ENCODE measurements at places on chromosomes 11 and 22. TPM values are rescaled to one million over a fixed set of nuclear protein-coding genes. Genes with fewer than 3 reads are reported as not detected.

Gene NCAM1
- 1.7 TPM for total RNA-seq

Gene PRRG4
- 30.9 TPM for total RNA-seq

Gene FAT3
- 0.30 TPM for total RNA-seq

Gene OR4C5
- total RNA-seq: not detected

Gene SLC35E4
- 14.6 TPM for total RNA-seq

Gene CHRNA10
- total RNA-seq: not detected

Gene DRICH1
- total RNA-seq: 0.75 TPM

Gene SNAP29
- total RNA-seq: 25.0 TPM

Gene PANX3
- not detected for total RNA-seq

Gene RASSF10
- total RNA-seq: 29.9 TPM

Gene TRIM49
- total RNA-seq: not detected

Gene RBMXL2
- total RNA-seq: not detected

Gene PTGDR2
- 0.29 TPM for total RNA-seq

Gene TMEM191C
- total RNA-seq: 1.1 TPM

Gene C11orf21
- total RNA-seq: 0.67 TPM

- DNase-seq: no peak
Measured at GRCh38 chr11:74681686-74682651, 49.3 kb downstream of the CHRDL2 start.

DNA sequence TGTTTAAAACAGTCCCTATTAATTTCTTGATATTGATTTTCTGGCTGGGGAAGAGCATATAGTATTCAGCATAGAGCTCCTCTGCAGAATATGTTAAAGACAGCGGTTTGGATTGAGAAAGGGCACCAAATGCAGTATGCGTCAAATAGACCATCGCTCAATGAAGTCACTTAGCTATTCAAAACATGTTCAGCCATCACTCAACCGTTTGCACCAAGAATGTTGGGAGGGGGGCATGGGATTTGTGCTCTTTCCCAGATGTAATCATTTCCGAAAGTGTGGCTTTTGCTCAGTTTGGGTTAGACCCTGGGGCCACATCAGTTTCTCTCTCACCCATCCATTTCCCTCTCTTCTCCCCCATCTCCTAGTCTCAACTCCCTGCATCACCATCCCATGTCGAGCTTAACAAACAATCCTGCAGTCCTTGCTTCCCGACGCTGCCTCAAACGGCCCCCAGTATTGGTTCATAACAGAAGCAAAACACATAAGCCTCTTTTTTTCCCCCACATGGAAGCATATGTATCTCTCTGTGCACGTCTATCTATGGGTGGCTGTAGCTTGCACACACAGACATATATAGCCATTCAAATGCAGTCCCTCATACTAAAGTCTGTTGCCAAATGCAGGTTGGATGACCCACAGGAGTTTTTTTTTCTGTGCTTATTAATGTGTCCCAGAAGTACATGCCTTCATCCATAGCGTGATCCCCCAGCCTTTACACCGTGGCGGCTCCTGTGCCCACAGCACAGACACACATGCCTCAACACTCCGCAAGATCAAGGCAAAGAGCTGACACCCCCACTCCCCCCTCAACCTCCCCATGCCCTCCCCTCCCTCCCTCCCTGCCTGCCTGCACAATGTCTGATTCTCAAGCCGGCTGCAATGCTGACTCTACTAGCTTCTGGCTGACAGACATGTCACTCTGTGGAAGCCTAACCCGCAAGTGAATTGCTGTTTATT, 2.6 kb downstream of the CACNG2 start:
- no peak for DNase-seq

DNA sequence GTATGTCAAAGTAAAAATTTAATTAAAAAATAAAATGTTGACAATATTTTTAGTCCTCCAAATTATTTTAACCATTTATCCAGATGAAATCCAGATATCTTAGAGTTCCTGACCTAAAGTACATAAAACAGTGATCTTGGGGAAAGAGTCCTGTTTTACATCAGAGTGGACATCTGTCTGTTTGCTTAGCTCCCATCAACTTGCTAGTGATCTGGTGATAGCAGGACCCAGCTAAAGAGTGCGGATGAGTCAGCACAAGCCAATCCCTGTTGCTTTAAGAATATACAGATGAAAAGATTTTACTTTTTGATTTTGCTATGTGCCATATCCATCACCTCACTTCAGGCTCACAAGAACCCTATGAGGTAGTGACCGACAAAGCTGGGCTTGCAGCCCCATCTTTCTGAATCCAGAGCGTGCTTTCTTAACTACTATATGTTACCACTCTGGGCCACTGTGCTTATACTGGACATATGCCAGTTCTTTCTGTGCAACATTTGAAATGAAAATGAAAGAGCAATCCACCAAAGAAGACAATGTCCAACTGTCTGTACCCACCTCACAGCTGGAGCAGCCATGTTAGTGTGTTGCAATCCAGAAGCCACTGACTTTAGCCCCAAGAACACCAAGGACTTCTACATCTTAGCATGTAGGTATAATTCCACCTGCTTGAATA, 167.6 kb upstream of the SESN3 start:
- DNase-seq: no peak

- DNase-seq: no peak
Measured at GRCh38 chr11:131661132-131661531, 290.7 kb downstream of the NTM start.

DNA sequence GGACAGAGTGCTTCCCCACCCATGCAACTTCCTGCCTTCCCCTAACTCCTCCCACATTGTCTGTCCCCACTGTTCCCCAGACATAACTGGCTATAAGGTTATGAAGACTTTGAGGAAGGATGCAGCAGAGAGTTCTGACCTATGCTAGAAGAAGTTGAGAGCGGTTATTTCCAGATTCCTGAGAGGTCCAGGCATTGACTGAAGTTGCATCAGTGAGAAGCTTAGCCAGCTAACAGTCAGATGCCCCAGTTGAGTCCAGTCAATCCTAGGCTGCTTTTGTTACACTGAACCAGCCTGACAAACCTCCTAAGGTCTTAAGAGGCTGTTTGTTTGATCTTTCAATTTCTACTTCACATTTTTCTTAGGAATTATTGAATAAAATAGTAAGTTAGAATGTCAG, 937.9 kb upstream of the CCDC90B start:
- no peak for DNase-seq

GRCh38 chr22:37972527-37972926, 11.8 kb downstream of the SOX10 start:
- DNase-seq: no peak

GRCh38 chr11:126415669-126416420, 60.4 kb downstream of the ST3GAL4 start:
- DNase-seq: no peak

- DNase-seq: no peak
Measured at GRCh38 chr11:102256251-102256650, 61.0 kb upstream of the BIRC3 start.

GRCh38 chr11:92528001-92528400, 303.4 kb downstream of the FAT3 start:
- no peak for DNase-seq

GRCh38 chr22:24411256-24412004, 16.0 kb upstream of the ADORA2A start:
- no peak for DNase-seq

- DNase-seq: no peak
Measured at GRCh38 chr22:25193548-25193947, 6.1 kb upstream of the CRYBB3 start.

- no peak for DNase-seq
Measured at GRCh38 chr11:93526346-93526633, 16.9 kb downstream of the SMCO4 start.

- no peak for DNase-seq
Measured at GRCh38 chr22:35443338-35443737, 43.4 kb downstream of the MCM5 start.

DNA sequence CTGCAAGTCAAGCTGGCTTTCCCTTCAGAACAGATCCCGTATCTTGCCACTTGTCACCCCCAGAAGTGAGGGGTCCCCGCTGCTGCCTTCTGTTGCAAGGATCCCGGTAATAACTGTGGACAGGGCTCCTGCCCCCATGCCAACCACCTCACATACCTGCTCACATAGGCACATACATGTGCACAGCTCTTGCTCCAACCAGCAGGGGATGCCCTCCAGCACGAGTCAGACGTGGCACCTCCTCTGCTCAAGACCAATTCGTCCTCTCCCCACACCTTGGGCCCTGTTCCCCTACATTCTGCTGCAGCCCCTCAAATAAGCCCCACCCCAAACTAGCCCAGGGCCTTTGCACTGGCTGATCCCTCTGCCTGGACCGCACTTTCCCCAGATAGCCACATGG, 163.3 kb downstream of the CRYBB2 start:
- DNase-seq: no peak

DNA sequence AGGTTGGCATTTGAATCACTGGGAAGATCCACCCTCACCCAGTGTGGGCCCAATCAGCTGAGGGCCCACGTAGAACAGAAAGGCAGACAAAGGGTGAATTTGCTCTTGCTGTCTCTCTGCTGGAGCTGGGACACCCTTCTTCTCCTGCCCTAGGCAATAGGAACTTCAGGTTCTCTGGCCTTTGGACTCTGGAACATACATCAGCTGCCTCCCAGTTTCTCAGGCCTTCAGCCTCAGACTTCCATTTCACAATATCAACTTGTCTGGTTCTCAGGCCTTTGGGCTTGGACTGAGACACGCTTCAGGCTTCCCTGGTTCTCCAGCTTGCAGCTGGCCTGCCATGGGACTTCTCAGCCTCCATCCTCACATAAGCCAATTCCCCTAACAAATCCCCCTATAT, 14.7 kb upstream of the ASRGL1 start:
- no peak for DNase-seq

- DNase-seq: no peak
Measured at GRCh38 chr22:49565516-49565855, 262.2 kb downstream of the BRD1 start.

- DNase-seq: peak; percentile 90
Measured at GRCh38 chr11:79438631-79439409, 2.0 kb downstream of the TENM4 start.

GRCh38 chr11:35144136-35144741, 5.3 kb downstream of the CD44 start:
- no peak for DNase-seq

DNA sequence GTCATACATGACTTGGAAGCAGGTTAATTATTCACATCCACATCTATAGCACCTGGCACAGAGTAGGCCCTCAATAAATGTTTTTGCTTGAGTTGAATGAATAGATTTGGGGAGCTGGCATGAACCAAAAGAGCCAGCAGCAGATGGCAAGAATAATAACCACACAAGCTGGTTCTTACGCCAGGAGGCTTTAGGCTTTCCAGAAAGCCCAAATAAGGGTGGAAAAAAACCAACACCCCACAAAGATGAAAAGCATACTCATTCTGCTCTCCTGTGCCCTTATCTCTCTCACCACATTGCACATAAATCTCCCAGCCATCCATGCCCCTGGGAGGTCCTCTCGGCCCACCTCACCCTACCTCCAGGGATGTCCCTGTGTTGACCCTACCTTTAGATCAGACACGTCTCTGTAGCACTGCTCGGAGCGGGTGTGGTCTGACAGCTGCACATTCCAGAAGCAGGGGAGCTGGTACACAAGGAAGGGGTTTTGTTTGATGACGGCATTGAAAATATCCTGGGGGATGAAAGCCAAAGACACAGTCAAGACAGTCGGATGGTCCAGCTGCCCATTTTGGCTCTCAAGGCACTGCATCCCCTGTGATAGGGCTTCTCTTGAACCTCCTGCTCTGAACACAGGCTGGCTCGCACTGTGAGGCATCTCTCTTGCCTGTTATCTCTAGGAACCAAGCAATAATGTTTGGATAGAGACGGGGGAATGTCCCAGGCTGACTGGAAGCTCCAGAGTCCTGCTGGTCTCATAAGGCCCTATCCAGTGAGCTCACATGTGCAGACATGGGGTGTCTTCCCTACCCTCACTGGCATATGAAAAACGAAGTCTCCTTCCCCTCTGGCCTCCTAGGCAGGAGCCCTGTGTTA, 323.6 kb upstream of the SYN3 start:
- no peak for DNase-seq

- DNase-seq: no peak
Measured at GRCh38 chr11:71400216-71400615, 48.0 kb downstream of the DHCR7 start.

DNA sequence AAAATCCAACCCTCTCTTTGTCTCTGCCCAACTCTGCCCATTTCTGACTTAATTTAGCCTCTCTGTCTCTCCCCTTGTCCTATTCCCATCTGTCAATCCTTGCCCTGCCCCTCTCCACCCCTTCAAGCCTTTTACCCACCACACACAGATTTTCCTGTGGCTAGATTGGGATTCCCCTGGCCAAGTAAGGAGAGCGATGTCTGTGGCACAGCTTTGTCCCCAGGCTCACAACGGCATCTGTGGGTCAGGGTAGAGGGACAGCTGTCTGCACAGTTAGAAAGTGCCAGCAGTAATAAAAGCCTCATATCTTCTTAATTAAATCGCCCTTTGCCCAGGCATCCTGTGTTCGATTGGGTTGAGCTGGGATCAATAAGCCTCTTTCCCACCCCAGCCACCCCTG, 1.3 kb upstream of the KCNC1 start:
- DNase-seq: no peak

DNA sequence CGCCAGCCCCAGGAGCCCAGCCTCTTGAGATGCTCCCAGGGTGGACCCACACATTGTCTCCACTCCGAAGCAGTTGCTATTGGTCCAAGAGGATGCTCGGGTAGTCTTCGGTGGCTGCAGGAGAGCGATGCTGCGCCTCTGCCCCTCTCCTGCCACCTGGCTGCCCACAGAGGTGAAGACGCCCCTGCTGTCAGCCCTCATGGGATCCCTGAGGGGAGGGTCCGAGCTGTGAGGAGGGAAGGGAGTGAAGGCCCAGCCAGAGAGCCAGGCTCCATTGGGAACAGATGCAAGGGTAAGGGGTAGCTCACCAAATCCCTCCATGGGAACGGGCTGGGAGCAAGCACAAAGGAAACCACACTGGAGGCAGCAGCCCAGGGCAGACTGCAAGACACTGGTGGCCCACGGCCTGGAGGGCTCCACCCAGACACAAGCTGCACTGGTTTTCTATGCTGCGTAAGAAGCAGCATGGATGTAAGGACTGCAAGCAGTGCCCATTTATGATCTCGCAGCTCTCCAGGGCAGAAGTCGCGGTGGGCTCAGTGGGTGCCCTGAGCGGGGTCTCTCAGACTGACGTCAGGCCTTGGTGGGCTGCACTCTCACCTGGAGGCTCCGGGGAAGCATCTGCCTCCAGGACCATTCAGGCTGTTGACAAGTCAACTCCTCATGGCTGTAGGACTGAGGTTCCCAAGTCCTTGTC, 15.7 kb downstream of the TSPAN32 start:
- no peak for DNase-seq

DNA sequence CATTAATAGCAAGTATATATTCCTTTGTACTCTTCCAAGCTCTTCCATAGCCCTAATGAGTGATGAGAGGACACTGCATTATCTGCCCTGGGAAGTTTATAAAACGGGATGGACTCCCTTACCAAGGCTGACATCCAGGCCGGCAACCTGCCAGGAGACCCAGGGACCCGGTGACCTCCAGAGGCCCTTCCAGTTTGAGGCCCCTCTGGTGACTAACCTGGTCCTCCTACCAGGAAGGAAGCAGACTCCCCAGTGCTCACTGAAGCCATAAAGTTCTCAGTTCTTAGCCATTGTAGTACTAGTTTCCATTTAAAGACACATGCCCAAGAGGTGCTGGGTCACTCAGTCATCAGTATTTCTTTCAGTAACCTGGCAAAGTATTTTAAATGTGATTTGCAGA, 345.4 kb downstream of the TENM4 start:
- no peak for DNase-seq

- DNase-seq: no peak
Measured at GRCh38 chr11:7449841-7450214, 35.5 kb upstream of the OLFML1 start.

GRCh38 chr11:113313601-113314000, 782 bp upstream of the TTC12 start:
- DNase-seq: no peak
